ENCODE measurements at places on chromosomes 16 and 17.

- DNase-seq: no peak
Observed at GRCh38 chr17:73017658-73018057, 74.8 kb downstream of the SLC39A11 start.

- no peak for DNase-seq
Observed at GRCh38 chr17:80956321-80957190, 35.1 kb upstream of the CHMP6 start.

- no peak for DNase-seq
Observed at GRCh38 chr16:2161911-2162310, 6.3 kb downstream of the TRAF7 start.

DNA sequence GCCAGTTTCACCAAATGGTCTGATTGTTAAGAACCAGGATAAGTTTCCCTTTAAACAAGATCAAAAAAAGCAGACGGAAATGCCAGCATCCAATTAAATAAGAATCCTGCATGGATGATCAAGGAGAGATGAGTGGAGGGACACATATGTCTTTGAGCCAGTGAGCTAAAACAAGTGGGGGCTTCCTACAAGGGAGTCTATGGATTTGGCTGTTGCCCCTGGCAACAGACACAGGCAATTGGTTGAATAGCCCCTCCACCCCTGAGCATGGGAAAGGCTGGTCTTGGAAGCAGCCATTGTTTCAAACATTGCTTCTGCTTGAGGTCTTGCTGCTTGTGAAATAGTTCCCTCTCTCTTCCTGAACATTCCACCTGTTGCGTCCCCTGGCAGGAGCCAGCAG, 374.7 kb upstream of the ERCC4 start:
- DNase-seq: no peak

DNA sequence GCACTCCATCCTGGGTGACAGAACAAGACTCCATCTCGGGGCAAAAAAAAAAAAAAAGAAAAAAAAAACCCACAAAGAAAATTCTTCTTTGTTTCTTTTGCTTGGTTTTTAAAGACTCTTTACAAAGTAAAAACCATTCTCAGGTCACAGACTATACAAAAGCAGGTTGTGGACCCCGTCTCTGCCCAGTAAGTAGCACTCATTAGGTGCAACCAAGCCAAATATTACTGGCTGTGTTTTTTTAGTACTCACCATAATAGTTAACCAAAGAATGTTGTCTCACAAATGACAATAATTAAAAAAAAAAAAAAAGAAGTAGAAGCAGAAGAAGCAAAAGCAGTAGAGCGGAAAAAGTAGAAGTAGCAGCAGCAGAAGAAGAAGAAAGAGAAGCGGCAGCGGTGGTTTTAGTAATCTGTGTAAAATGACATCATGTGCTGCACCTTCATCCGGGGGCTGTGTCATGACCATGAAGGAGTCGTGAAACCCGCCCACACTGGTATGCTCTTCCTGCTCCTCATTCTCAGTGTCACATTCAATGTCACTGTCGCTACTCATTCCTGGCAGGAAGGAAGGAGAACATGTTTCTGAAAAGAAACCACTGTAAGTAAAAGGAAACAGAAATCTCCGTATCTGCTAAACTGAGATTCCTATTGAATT, 105.4 kb downstream of the TRIM37 start:
- no peak for DNase-seq

- no peak for DNase-seq
Observed at GRCh38 chr17:54028986-54029580, 206.4 kb downstream of the KIF2B start.

DNA sequence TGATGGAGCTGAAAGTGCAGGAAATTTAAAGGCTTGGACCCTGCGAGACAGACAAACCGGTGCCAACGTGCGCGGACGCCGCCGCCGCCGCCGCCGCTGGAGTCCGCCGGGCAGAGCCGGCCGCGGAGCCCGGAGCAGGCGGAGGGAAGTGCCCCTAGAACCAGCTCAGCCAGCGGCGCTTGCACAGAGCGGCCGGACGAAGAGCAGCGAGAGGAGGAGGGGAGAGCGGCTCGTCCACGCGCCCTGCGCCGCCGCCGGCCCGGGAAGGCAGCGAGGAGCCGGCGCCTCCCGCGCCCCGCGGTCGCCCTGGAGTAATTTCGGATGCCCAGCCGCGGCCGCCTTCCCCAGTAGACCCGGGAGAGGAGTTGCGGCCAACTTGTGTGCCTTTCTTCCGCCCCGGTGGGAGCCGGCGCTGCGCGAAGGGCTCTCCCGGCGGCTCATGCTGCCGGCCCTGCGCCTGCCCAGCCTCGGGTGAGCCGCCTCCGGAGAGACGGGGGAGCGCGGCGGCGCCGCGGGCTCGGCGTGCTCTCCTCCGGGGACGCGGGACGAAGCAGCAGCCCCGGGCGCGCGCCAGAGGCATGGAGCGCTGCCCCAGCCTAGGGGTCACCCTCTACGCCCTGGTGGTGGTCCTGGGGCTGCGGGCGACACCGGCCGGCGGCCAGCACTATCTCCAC, at the start of gene NOG:
Gene NOG (plus strand): TSS at position 54 of the 674 bp plus-strand sequence. CDS start 525 bp downstream, at position 579.
- no peak for DNase-seq

- peak; percentile 34 for DNase-seq
Observed at GRCh38 chr16:69199382-69199781, 12.4 kb downstream of the SNTB2 start.

All from retinal pigment epithelial cell (primary cell).